Eye (tissue), 1 donor: ENCODE measurements at places on chromosomes 11 and 22.

- DNase-seq: no peak
Measured at GRCh38 chr11:18765554-18765953, 26.0 kb downstream of the PTPN5 start.

- no peak for DNase-seq
Measured at GRCh38 chr11:108216988-108217387, 5.5 kb downstream of the NPAT start.

DNA sequence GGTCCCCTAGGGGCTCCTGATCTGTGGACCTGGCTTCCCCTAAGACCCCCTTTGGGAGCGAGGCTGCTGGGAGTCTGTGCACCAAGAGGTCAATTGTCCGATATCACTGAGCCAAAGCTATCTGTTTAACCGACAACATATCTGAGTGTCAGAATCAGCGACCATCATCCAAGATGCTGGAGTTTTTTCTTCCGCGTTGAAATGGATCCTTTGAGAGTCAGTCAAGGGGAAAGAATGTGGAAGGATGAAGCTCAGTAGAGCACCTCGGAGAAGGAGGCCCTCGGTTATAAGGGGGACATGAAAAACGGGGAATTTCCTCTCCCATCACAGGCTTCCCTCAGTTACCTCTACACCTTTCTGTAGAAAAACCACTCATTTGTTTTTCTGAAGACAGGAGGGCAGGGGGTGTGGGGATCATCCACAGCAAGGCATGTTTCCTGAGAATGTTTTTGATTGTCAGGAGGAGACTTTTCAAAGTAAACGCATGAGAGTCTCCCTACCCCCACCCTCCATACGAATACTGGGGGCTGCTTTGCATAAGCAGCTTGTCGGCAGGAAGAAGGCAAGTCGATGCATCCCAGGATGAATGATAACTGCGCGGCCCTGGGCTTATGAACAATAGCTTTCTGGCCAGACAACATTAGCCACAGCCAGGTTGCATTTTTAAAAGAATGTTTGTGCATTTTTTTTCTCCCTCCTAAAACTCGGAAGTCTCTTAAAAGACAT, 37.7 kb upstream of the CCND1 start:
- DNase-seq: peak; percentile 78

- DNase-seq: peak; percentile 44
Measured at GRCh38 chr11:118980191-118980881, 8.8 kb downstream of the FOXR1 start.
